ENCODE measurements at places on chromosomes 12 and 14.

DNA sequence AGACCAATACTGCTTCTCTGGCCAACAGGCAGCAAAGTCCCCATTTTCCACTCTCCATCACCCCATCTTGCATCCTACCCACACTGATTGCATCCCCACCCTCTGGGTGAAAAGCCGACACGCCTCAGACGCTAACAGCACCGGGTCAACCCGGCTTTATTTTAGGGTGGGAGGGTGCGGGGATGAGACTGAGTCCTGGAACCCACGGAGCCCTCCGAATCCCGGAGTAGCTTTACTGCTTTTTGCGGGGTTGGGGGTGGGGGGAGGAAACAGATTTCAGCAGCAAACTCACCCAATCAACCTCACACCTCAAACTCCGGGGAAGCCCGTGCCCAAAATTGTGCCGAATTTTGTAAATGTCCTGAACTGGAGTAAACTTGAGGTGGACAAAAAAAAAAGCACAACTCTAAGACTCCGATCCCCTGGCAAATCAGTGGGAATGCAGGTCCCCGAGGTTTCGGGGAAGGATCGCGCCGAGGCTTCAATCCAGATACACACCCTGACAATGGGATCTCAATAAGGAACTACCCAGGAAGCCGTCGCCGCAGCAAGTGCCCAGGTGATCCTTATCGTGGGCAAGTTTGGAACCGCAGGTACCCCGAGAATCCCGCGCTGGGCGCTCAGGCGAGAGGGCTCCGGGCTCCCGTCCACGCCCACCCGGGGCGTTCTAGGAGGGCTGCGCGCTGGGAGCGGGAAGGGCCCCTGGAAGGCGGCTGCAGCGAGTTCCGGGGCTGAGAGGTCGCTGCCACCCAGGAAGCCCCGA is 1.1 kb downstream of the GCH1 start:
- no peak for DNase-seq

- DNase-seq = no peak
Observed at GRCh38 chr12:88725592-88726143, 145.4 kb upstream of the KITLG start.

DNA sequence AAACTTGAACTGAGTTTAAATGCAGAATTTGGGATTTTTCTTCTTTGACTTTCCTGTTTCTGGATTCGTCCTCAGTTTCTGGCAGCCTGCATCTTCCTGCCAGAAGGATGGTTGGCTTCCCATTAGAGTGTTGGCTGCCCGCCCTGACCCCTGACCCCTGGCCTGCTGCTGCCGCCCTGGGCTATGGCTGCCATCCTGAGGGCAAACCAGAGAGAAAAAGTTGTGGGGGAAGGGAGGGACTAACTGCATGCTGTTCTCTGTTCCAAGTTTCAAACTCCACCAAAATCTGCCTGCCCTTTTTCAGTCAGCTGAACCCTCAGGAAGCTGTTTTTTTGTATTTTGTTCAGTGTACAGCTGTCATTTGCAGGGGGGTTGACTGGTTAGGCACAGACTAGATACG is 48.4 kb downstream of the FNTB start:
- DNase-seq = no peak

DNA sequence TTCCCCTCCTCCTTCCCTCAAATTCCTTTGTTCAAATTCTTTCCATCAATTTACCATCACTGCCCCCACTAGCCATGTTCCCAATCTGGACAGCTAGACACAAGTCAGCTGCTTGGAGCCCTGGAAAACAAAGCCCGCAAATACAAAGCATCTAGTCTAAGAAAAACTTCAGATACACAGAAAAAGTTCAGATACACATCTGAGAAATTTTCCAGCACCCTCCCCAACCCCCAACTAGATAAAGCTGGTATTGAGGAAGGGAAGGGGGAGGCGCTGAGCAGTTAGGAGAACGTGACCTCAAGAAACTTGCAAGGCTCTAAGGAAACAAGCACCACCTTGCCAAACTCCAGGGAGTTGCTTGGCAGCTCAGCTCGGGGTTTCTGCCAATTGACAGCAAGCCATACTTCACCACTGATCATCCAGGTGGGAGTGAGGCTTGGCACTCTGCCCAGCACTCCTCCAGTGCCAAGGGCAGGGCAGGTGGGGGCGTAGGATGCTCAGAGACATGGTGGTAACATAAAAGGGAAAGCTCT is 5.1 kb upstream of the CNIH1 start:
- DNase-seq = no peak

DNA sequence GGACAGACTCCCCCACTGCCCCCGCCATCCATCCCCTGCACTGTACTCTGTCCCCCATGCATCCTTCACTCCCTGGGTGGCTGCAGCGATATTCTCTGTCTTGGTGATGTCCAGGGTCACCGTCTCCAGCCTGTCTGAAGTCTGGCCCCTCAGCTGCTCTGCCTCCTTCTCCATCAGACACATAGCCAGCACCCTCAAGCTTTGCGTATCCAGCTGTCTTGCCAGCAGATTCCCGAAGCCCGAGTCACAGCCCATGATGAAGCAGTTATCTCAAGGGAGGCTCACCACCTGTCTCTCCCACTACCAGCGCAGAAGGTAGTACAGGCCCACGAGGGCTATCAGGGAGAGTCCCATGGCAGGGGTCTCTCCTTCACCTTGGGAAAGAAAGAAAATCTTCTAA is 77.8 kb downstream of the HSD17B6 start:
- no peak for DNase-seq

DNA sequence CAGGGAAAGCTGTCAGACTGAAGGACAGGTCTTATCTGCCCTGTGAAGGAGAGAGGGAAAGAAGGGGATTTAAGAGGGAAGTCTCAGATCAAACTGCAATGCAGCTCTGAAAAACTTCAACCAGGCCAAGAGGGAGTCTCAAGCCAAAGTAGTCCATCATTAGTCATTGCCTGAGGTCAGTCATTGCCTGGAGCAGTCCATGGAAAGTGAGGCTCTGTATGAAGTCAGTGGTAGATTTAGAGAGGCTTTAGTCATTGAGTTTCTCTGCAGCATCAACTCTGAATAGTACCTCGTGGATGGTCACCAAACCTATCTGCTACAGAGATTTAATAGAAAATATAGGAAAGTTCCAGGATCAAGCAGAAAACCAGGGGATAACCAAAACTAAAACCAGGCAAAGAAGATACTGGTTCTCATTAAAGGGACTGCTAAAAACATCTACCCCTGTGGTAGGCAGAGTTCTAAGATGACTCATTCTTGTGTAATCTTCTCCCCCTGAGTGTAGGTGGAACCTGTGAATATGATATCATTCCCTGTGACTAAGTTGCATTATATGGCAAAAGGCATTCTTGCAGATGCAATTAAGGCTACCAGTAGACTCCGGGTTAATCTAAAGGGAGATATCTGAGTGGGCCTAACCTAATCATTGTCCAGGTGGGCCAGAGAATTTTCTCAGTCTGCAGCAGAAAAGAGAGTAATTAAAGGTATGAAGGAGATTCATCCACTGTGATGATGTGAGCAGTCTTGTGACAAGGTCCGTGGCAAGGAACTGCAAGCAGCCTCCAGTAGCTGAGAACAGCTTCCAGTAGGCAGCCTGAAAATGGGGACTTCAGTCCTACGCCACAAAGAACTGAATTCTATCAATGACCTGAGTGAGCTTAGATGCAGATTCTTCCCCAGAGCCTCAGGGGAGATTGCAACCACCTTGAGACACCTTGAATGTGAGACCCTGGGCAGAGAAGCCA is 123.1 kb downstream of the GALC start:
- no peak for DNase-seq

DNA sequence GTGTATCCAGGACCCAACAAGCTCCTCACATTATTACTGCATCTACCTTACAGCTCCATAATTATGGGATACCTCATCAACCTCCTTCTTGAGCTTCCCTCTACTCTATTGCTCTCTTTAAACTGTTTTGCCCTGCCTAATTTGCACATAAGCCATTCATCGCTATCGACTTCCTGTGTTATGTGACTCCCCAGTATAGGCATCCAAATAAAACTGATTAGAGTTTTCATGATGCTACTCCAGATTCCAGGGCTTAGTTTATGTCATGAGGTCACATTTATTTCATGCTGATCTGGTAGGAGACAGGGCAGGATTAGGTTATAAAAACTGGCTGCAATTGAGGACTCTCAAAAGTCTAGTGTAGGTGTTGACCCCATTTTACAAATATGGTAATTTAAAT is 569.9 kb upstream of the MGAT4C start:
- no peak for DNase-seq

Measured in retina (tissue), 1 donor.